Lower lobe of right lung (tissue), 2 donors: ENCODE measurements at places on chromosomes 7 and 10. TPM values are rescaled to one million over a fixed set of nuclear protein-coding genes. Genes with fewer than 3 reads are reported as not detected.

GRCh38 chr10:71829171-71829570, 21.9 kb downstream of the PSAP start:
- no peak overlapping the region for H3K4me3 ChIP-seq
- H3K4me1 ChIP-seq: peaks cover 25% of the 10 kb centered on the region
- H3K27ac ChIP-seq: no peak overlapping the region
- no peaks in the 10 kb centered on the region for H3K27me3 ChIP-seq

GRCh38 chr7:143385891-143386781, 5.0 kb downstream of the ZYX start:
- peaks cover 66% of the 10 kb centered on the region for H3K36me3 ChIP-seq
- peak; percentile 51 for DNase-seq
- no peaks in the 10 kb centered on the region for H3K27me3 ChIP-seq
- peak overlapping the region; percentile 31 for H3K27ac ChIP-seq

DNA sequence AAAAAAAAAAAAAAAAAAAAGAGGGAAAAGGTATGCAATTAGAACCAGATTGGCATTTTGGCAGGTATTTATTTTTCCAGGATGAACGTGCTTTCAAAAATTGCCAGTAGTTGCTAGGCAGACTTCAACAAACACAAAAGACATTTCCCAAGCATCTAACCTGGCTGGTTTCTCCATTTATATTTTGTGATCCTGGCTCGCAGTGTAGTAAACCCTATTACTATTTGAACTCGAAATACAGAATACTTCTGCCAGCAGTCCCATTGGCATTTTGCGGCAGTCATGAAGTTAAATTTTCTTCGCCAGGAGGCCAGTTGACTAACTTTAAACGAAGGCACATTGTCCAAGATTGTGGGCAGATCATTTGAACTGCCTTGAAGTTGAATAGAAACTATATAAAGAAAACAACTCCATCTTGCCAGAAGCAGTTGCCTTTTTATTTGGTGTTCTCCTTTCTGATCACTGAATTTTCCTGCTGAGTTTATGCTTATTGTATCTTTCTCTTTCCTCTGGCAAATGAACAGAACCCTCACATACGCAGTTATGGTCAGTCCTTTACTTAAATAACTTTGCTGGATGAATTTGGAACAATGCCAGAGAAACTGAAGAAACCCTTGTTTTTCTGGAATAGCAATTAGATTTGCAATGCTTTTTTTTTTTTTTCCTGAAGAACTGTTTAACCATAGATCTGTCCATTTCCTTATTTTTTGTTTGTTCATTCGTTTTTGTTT, 132.9 kb downstream of the BICC1 start:
- DNase-seq: no peak
- no peaks in the 10 kb centered on the region for H3K27me3 ChIP-seq
- H3K27ac ChIP-seq: no peak overlapping the region
- H3K4me3 ChIP-seq: no peak overlapping the region

DNA sequence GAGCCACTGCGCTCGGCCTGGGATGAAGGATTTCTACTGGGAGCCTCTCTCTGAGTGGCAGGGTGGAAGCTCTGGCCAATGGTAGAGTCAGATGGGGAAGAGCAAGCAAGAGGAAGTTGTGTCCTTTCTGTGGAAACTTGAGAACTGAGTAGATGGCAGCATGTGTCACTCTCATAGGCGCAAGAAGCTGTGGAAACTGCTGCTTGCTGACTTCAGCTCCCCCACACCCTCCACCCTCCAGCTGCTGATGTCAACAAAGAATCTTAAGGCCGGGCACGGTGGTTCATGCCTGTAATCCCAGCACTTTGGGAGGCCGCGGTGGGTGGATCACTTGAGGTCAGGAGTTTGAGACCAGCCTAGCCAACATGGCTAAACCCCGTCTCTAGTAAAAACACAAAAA, 39.8 kb upstream of the SRGN start:
- H3K27me3 ChIP-seq: no peaks in the 10 kb centered on the region
- no peaks in the 10 kb centered on the region for H3K36me3 ChIP-seq
- no peak overlapping the region for H3K4me3 ChIP-seq
- peaks cover 61% of the 10 kb centered on the region for H3K4me1 ChIP-seq

DNA sequence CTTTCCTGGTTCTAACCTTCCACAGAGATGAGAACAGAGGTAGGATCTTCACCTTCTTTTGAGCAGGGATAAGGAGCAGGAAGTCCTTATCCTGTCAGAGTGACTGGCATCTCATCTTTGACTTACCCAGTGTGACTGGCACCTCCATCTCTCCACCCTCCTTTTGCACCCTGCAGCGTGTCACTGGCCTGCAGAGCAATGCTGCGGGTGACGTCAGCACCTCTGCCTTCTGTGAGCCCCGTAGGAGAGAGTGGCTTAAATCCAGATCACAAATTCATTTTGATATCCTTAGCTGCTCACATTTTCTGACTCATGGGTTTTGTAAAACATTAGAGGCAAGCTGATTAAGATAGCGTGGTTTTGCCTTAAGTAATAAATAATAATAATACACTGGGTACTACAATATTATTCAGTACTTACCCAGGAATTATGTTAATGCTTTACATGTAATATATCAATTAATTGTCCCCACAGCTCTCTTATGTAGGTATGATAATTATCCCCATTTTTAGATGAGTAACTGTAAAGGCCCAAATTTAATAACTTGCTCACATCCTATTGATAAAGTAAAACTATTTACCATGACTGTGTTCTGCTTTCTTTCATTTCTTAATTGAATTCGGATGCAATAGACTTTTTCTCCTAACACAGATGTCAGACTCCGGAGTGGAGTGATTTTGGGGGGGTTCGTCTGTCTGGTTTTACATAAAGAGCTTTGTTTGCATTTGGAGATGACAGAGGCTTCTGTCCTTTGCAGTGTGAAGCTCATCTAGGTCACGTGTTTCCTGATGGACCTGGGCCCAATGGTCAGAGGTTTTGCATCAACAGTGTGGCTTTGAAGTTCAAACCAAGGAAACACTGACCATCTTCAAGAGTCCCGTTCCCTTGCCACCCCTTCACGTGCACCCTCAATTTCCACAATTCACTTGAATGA, 24.9 kb downstream of the MSRB2 start:
- DNase-seq: no peak
- no peak overlapping the region for H3K27ac ChIP-seq
- no peaks in the 10 kb centered on the region for H3K27me3 ChIP-seq
- no peak overlapping the region for H3K4me3 ChIP-seq
- peaks cover 44% of the 10 kb centered on the region for H3K36me3 ChIP-seq

GRCh38 chr10:89975071-89975470, 273.7 kb downstream of the KIF20B start:
- H3K4me3 ChIP-seq: no peak overlapping the region
- H3K36me3 ChIP-seq: no peaks in the 10 kb centered on the region
- no peak for DNase-seq
- H3K27me3 ChIP-seq: no peaks in the 10 kb centered on the region
- H3K27ac ChIP-seq: no peak overlapping the region

DNA sequence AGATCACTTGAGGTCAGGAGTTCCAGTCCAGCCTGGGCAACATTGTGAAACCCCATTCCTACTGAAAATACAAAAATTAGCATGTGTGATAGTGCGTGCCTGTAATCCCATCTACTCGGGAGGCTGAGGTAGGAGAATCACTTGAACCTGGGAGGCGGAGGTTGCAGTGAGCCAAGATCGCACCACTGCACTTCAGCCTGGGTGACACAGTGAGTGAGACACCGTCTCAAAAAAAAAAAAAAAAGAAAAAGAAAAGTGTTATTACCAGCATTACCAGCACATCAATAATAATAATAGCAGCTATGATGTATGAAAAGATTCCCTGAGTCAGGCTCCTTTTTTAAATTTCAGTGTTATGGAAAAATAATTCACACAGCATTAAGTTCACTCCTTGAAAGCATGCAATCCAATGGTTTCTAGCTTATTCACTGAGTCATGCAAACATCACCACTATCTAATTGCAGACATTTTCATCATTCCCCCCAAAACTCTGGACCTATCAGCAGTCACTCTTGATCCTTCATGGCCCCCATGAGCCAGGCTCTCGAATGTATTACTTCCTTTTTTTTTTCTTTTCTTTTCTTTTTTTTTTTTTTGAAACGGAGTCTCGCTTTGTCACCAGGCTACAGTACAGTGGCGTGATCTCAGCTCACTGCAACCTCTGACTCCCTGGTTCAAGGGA, 228.4 kb downstream of the FANK1 start:
- DNase-seq: no peak
- no peak overlapping the region for H3K27ac ChIP-seq
- H3K4me3 ChIP-seq: no peak overlapping the region
- no peaks in the 10 kb centered on the region for H3K4me1 ChIP-seq
- no peaks in the 10 kb centered on the region for H3K36me3 ChIP-seq

DNA sequence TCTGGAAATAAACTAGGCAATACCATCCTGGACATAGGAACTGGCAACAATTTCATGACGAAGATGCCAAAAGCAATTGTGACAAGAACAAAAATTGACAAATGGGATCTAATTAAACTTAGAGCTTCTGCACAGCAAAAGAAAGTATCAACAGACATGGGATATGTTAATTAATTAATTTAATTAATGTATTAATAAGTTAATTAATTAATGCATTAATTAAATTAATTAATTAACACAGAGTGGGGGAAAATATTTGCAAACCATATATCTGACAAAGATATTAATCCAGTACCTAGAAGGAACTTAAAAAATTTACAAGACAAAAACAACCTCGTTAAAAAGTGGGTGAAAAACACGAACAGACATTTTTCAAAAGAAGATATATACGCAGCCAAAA, 83.6 kb downstream of the GCC1 start:
- no peak for DNase-seq
- H3K27ac ChIP-seq: no peak overlapping the region
- H3K4me1 ChIP-seq: no peaks in the 10 kb centered on the region
- H3K4me3 ChIP-seq: no peak overlapping the region
- H3K36me3 ChIP-seq: no peaks in the 10 kb centered on the region

DNA sequence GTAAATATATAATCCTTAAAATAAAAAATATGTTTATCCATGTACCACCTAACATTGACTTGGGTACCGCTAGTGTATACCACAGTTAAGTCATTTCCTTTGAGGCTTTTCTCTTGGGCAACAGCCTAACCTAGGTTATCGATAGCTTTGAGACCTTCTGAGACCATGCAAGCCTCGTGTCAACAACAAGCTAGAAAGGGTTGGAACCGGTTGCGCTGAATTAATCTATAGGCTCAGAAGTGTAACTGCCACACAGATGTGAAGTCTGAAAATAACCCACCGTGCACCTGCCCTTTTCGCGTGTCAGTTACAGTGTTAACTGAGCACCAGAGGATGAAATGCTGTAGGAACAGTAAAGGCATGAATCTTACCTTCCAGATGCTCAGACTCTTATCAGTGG, 59.8 kb downstream of the ARID5B start:
- H3K4me3 ChIP-seq: no peak overlapping the region
- H3K4me1 ChIP-seq: peaks cover 5% of the 10 kb centered on the region
- no peak overlapping the region for H3K27ac ChIP-seq
- H3K27me3 ChIP-seq: no peaks in the 10 kb centered on the region

GRCh38 chr7:56447864-56448693, 331.9 kb upstream of the NUPR2 start:
- H3K36me3 ChIP-seq: no peaks in the 10 kb centered on the region
- no peaks in the 10 kb centered on the region for H3K4me1 ChIP-seq

GRCh38 chr10:31098046-31098445, 66.4 kb upstream of the ZNF438 start:
- no peaks in the 10 kb centered on the region for H3K27me3 ChIP-seq
- DNase-seq: no peak
- H3K4me1 ChIP-seq: no peaks in the 10 kb centered on the region
- no peak overlapping the region for H3K27ac ChIP-seq
- H3K4me3 ChIP-seq: no peak overlapping the region

DNA sequence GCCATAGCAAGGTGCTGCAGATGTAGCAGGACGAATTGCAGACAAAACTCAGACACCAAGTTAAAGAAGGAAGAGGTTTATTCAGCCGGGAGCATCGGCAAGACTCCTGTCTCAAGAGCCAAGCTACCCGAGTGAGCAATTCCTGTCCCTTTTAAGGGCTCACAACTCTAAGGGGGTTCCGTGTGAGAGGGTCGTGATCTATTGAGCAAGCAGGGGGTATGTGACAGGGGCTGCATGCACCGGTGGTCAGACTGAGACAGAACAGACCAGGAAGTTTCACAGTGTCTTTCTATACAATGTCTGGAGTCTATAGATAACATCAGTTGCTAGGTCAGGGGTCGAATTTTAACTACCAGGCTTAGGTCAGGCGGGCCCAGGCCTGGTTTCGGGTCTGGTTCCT, 222.0 kb upstream of the C7orf33 start:
- no peaks in the 10 kb centered on the region for H3K36me3 ChIP-seq
- H3K4me3 ChIP-seq: no peak overlapping the region
- H3K27ac ChIP-seq: no peak overlapping the region
- no peaks in the 10 kb centered on the region for H3K27me3 ChIP-seq

DNA sequence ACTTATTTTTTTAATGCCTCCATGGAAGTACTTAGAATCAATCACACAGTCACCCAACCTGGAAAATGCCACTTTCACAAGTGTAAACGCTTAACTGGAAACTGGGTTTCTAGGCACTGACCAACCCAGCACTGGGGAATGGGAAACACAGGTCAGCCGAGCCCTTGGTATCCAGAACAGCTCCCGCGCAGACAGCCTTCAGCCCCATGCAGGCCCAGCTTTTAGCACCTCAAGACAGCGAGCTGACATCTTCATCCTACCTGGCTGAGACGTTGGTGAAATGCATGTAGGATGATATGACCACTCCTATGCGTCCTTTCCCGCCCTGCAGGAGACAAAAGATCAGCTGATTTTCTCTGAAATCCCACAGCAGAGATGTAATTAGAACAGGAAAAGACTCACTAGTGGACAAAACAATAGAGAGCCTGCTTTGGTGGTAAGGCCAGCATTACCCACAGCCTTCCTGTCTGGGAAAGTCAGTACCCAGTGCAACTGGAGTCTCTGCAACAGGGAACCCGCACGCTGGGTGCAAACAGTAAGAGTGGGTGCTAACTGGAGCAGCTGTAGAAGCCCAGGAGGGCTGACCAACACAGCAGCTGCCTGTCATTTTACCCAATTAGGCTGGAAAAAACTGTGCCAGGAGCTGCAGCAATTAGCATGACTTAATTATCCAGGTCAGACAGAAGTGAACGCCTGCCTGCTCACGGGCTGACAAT, 153.7 kb downstream of the TNS3 start:
- no peak overlapping the region for H3K4me3 ChIP-seq
- no peaks in the 10 kb centered on the region for H3K27me3 ChIP-seq
- H3K27ac ChIP-seq: no peak overlapping the region
- no peaks in the 10 kb centered on the region for H3K4me1 ChIP-seq
- DNase-seq: no peak

LRCH4 gene
- total RNA-seq: 80.3 TPM

TMEM184A gene
- total RNA-seq: 4.3 TPM

MLLT10 gene
- total RNA-seq: 48.8 TPM

ZCCHC24 gene
- total RNA-seq: 34.7 TPM

TRIM73 gene
- 5.6 TPM for total RNA-seq

FAM241B gene
- total RNA-seq: 5.0 TPM

CPA4 gene
- not detected for total RNA-seq
